ENCODE measurements at places on chromosomes 1 and 21. TPM values are rescaled to one million over a fixed set of nuclear protein-coding genes. Genes with fewer than 3 reads are reported as not detected.

The SLC25A34 gene
- total RNA-seq = 1.8 TPM

The CFHR3 gene
- total RNA-seq = not detected

The CFHR2 gene
- not detected for total RNA-seq

The SPATA45 gene
- total RNA-seq = not detected

The IRF2BP2 gene
- 243 TPM for total RNA-seq

The OR10J1 gene
- not detected for total RNA-seq

The UCHL5 gene
- 88.1 TPM for total RNA-seq

The LIX1L gene
- 32.2 TPM for total RNA-seq

The SRSF11 gene
- total RNA-seq = 202 TPM

The BCAN gene
- total RNA-seq = not detected

The LAD1 gene
- total RNA-seq = not detected

- DNase-seq = no peak
- peaks cover 4% of the 10 kb centered on the region for H3K4me1 ChIP-seq
- H3K27ac ChIP-seq = no peak overlapping the region
- no peak overlapping the region for H3K4me3 ChIP-seq
- H3K36me3 ChIP-seq = no peaks in the 10 kb centered on the region
Measured at GRCh38 chr1:152747831-152748230, 10.0 kb upstream of the KPRP start.

DNA sequence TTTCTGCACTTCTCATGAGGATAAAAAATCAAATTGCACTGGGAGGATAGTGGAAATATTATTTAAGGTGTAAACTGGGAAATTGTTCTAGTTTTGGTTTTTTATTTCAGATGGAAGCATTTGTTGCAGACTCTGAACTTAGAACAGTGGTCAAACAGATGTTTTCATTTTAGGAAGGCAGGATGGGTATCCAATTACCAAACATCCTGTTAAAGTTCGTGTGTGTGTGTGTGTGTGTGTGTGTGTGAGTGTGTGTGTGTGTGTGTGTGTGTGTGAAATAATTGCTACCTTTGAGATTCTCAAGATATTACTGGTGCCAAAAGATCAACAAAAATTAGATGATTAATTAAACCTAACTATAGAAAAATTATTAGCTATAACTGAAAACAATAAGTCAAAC lies 24.3 kb upstream of the DUSP10 start:
- DNase-seq = no peak
- H3K27me3 ChIP-seq = no peaks in the 10 kb centered on the region
- peaks cover 42% of the 10 kb centered on the region for H3K4me1 ChIP-seq
- peaks cover 7% of the 10 kb centered on the region for H3K36me3 ChIP-seq
- no peak overlapping the region for H3K27ac ChIP-seq
- no peak overlapping the region for H3K4me3 ChIP-seq

DNA sequence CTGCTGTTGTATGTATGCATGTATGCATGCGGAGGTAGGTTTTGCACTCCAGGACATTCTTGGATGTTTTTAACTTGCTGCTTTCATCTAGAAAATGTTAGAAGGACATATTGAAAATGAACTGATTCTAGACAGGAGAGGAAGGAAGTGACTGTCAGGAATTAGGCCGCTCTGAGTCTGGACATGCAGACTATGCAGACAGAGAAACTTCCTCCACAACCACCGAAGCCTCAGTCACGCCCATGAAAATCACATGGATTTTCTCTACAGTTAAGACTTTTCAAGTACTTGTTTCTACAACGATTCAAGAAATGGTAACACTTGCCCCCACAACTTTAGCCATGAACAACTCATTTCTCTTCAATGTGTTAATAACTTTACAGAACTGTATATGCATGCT lies 211.1 kb downstream of the SMYD3 start:
- H3K4me3 ChIP-seq = no peak overlapping the region
- H3K27me3 ChIP-seq = no peaks in the 10 kb centered on the region
- peaks cover 14% of the 10 kb centered on the region for H3K4me1 ChIP-seq
- no peak overlapping the region for H3K27ac ChIP-seq

DNA sequence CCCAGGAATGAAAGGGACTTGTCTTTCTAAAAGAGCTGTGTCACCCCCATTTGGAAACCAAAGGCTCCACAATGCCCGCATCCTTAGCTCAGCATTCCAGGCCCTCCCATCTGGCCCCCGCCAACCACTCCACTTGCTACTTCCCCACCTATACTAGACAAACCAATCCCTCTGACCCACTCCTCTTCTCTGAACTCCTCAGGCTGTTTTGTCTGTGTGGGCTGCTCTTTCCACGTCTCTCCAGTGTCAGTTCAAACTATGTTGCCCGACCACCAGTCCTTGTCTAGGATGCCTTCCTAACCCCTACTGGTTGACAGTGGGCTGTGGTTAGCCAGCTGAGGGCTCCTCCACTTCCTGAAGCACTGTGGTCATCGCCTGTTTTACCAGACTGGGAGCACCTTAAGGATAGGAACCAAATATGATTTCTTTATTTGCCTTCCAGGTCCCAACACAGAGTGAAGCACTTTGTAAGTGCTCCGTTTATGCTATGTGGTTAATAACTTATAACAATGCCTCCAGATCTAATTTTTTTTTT lies 8.1 kb upstream of the COA7 start:
- DNase-seq = no peak
- H3K4me1 ChIP-seq = peaks cover 18% of the 10 kb centered on the region
- H3K27ac ChIP-seq = no peak overlapping the region
- H3K36me3 ChIP-seq = peaks cover 2% of the 10 kb centered on the region
- no peak overlapping the region for H3K4me3 ChIP-seq

- H3K4me3 ChIP-seq = no peak overlapping the region
- no peaks in the 10 kb centered on the region for H3K4me1 ChIP-seq
- peaks cover 27% of the 10 kb centered on the region for H3K27me3 ChIP-seq
- H3K36me3 ChIP-seq = no peaks in the 10 kb centered on the region
- no peak for DNase-seq
Measured at GRCh38 chr1:164561007-164561406, 2.0 kb downstream of the PBX1 start.

DNA sequence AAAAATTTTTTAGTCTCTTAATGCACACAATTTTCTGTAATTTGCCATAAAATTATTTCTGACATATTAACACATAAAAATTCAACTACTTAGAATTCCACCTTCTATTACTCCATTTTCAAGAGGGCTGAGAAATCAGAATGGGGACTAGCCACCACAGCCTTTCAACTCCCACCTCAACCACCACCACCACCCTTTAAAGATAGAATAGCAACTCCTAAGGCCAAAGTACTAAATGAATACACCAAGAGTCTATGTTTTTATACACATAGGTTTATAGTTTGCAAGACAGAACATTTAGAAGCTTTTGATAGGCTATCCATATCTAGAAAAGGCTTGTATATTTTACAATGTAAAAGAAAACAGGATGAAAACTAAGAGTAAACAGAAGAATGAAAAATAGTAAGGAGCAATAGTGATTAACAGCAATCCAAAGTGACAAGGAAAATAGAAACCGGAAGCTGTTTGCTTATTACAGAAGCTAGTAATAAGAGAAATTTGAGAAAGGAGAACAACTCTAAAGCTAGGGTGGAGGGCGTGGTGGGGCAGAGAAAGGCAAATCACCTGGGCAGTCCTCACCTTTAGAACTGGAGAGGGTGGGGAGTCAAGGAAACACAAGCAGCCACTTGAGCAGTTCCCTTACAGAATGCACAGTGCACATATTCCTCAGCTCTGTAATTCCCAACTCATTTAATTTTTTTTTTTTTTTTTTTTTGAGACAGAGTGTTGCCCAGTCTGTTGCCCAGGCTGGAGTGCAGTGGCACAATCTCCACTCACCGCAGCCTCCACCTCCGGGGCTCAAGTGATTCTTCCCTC lies 27.7 kb downstream of the EPS15 start:
- peaks cover 30% of the 10 kb centered on the region for H3K4me1 ChIP-seq
- DNase-seq = no peak
- H3K27ac ChIP-seq = no peak overlapping the region

DNA sequence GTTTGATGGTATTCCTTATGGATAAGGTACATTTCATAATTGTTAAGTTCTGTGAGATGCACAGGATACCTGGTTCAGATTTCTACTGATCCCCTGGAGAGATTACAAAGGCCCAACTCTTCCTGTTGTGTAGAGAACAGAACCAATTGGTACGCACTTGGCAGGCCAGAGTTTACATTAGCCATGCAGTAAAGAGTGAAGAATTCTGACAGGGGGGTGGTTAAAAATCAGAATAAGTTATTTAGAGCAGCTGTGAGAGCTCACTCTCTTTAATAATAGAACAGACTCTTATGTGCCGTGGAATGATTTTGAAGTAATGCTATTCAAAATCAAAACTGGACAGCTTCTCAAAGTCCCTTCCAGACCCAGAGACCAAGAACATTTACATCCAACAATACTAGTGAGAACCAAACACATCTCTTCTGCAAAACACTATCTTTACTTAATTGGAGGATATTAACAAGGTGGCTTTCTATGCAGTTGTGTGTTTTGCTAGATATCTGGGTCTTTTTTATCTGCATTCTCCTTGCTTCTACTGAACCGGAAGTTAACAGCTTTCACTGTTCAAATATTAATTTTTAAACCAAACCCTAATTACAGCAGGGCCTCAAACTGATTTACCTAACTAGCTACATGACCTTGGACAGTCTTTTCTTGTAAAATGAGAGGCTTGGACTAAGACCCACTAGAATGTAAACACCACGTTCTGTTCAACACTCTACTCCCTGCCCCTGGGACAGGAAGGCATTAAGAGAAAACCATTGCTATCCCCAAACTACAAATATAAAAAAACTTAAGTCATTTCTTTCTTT lies 4.0 kb downstream of the USP24 start:
- peaks cover 66% of the 10 kb centered on the region for H3K4me1 ChIP-seq
- peaks cover 11% of the 10 kb centered on the region for H3K36me3 ChIP-seq
- H3K27ac ChIP-seq = no peak overlapping the region
- no peaks in the 10 kb centered on the region for H3K27me3 ChIP-seq
- H3K4me3 ChIP-seq = no peak overlapping the region

- H3K4me3 ChIP-seq = peak overlapping the region; percentile 41
- H3K27ac ChIP-seq = peak overlapping the region; percentile 92
- DNase-seq = peak; percentile 29
- no peaks in the 10 kb centered on the region for H3K27me3 ChIP-seq
Measured at GRCh38 chr1:89286549-89287180, 14.0 kb upstream of the GBP5 start.

DNA sequence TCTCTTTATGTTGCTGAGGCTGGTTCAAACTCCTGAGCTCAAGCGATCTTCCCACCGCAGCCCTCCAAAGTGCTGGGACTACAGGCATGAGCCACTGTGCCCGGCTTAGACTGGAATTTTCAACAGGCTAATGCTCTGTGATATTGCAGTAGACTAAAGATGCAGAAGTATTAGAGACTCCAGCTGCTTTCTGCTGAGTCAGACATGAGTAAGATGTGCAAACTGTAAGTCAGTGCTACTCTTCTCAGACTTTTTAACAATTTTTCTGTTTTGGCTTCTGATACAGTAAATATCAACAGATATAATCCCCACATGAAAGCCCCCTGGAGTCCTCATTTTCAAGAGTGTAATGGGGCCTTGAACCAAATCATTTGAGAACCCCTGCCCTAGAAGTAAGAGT lies 29.3 kb upstream of the NLRP3 start:
- H3K27me3 ChIP-seq = peaks cover 3% of the 10 kb centered on the region
- no peaks in the 10 kb centered on the region for H3K36me3 ChIP-seq
- DNase-seq = no peak

DNA sequence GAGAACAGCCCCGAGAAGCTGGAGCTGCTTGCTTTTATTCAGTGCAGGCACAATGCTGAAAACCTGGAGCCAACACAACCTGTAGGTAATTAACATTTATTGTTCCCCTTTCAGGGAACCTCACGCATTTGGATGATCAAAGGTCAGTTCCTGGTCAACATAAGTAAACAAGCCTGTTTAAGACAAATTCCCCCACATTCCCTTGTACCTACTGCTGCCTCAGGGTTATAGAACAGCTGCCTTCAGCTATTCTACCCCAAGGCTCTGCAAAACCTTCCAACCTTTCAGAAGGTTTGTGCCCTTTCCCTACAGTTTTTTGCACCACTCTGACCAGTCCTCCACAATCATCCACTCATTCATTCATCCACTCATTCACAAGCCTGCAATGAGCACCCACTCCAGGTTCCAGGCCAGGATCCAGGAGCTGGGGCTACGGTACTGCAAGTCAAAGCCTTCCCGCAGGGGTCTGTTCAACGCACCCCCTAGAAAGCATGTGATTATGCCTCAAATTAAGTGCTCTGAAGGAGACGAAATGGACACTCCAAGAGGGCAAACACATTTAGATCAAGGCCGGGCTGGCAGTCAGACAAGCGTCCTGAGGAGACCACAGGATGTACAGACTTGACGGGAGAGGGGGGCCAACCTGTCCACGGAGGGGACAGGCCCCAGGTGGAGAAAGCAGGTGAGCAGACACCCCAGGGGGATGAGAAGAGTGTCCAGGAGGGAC lies 683.9 kb downstream of the MATN1 start:
- H3K27ac ChIP-seq = no peak overlapping the region
- H3K4me1 ChIP-seq = no peaks in the 10 kb centered on the region
- no peaks in the 10 kb centered on the region for H3K36me3 ChIP-seq
- no peaks in the 10 kb centered on the region for H3K27me3 ChIP-seq

- no peaks in the 10 kb centered on the region for H3K27me3 ChIP-seq
- peaks cover 39% of the 10 kb centered on the region for H3K4me1 ChIP-seq
- H3K27ac ChIP-seq = no peak overlapping the region
- H3K4me3 ChIP-seq = no peak overlapping the region
- H3K36me3 ChIP-seq = peaks cover 8% of the 10 kb centered on the region
- DNase-seq = no peak
Measured at GRCh38 chr1:91537987-91538304, 37.3 kb downstream of the CDC7 start.

GRCh38 chr1:230231774-230232145 lies 164.7 kb downstream of the GALNT2 start:
- no peak for DNase-seq
- peak overlapping the region; percentile 16 for H3K27ac ChIP-seq

- H3K36me3 ChIP-seq = no peaks in the 10 kb centered on the region
- H3K4me3 ChIP-seq = no peak overlapping the region
- no peaks in the 10 kb centered on the region for H3K4me1 ChIP-seq
- H3K27me3 ChIP-seq = no peaks in the 10 kb centered on the region
- H3K27ac ChIP-seq = no peak overlapping the region
Measured at GRCh38 chr1:237861944-237862343, 28.8 kb downstream of the ZP4 start.

GRCh38 chr1:181119093-181119989 lies 30.8 kb downstream of the IER5 start:
- H3K27ac ChIP-seq = no peak overlapping the region
- H3K4me3 ChIP-seq = no peak overlapping the region
- peaks cover 11% of the 10 kb centered on the region for H3K27me3 ChIP-seq
- DNase-seq = no peak

GRCh38 chr1:224700918-224701531 lies 84.9 kb downstream of the CNIH3 start:
- no peak overlapping the region for H3K27ac ChIP-seq
- H3K27me3 ChIP-seq = no peaks in the 10 kb centered on the region

DNA sequence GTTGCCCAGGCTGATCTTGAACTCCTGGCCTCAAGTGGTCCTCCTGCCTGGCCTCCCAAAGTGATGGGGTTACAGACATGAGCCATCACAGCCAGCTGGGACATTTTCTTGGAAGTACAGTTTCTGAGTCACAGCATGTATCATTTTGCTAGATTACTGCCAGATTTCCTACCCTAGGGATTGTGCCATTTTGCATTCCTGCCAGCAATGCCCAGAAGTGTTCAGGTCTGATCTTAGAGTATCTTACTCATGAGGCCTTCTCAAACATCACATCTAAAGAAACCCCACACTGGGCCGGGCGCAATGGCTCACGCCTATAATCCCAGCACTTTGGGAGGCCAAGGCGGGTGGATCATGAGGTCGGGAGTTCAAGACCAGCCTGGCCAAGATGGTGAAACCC lies 10.2 kb downstream of the BMP8A start:
- H3K27me3 ChIP-seq = peaks cover 12% of the 10 kb centered on the region
- DNase-seq = no peak
- H3K4me1 ChIP-seq = no peaks in the 10 kb centered on the region
- no peak overlapping the region for H3K4me3 ChIP-seq
- no peak overlapping the region for H3K27ac ChIP-seq

Data from activated T-helper 1 cell treated with anti-CD3 and anti-CD28 coated beads, Interleukin-12 subunit alpha, Interleukin-12 subunit beta, Interleukin-2, Interleukin-4 antibody, amounts not matched to agents 30 ng/mL and 10 ng/mL and 1 ng/mL, durations not matched to agents 14 hours and 24 hours and 36 hours (primary cell).